ENCODE measurements at places on chromosomes 13 and 19.

DNA sequence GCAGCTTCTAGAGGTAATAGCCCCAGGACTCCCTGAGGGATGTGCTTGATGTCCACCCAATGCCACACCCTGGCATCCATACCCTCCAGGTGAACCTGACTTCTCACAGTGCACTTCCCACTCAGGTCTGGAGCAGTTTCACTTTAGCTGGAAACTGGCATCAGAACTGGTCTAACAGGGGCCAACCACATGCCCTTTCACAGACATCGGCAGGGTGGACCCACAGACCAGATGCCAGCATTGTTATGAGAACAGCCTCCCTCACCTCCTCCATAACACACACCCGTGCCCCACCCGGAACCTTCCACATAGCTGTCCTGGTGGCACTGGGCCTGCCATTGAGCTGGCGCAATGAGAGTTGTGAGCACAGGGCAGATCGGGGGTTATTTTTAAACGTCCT is 77.4 kb upstream of the GPR12 start:
- no peak for DNase-seq

DNA sequence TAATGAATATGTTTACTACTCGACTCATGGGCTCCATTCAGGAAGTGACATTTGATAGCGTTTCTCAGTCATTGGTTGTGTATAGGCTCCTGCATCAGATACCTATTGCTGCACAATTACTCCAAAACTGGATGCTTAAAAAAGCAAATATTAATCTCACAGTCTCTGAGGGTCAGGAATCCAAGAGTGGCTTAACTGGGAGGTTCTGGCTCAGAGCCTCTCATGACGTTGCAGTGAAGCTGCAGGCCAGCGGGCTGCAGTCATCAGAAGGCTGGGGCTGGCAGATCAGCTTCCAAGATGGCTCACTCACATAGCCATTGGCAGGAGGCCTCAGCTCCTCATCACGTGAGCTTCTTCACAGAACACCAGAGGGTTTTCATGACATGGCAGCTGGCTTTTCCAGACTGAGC is 525.1 kb upstream of the NBEA start:
- no peak for DNase-seq

- DNase-seq, result no peak
Observed at GRCh38 chr13:71096421-71096820, 770.6 kb downstream of the DACH1 start.

DNA sequence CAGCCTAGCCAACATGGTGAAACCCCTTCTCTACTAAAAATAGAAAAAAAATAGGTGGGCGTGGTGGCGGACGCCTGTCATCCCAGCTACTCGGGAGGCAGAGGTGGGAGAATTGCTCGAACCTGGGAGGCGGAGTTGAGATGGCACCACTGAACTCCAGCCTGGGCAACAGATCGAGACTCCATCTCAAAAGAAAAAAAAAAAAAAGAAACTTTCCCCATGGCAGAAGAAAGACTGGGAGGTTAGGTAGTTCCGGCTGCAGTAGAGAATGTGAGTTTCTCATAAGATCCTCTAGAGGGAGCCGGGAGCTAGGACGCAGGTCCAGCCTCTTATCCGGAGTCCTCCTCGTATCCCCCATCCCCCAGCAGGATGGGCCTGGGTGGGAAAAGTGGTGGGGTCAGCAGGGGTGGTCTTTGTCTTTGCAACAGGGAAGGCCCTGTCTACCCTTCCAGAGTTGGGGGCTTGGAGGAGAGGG is 13.2 kb upstream of the CREB3L3 start:
- DNase-seq, result no peak

DNA sequence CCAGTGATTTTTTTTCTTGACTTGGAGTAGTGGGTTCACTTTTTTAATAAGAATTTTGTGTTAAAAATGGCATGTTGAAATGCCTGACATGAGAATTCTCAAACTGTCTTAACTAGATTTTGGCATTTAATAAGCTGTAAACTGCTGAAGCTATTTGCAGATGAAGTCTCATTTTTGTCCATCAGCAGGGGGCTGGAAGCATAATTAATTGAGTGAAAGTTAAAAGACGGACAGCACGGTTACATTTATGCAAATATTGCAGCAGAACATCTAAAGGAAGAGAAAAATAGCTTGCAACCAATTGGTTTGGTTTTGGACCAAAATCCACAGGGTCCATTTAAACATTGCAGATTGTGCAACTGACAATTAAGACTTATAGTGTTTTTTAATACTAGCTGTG is 837.3 kb upstream of the KLHL1 start:
- no peak for DNase-seq

All from T follicular helper cell (primary cell).